ENCODE measurements at places on chromosomes 5 and 9.

DNA sequence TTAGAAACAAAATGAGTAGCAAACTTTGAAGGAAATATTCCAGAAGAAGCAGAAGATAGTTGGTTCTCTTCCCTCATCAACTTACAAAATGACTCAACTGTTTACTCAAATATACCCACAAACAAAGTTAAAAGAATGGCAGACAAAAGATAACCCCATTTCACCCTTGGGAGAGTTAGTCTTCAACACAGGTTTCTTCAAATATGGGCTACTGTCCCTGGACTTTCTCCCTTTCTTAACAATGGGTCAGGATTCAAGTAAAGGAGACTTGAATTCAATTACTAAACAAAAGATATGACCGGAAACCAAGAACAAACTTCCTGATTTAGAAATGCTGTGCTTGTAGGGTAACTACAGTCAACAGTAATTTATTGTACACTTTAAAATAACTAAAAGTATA, 14.2 kb downstream of the RFX3 start:
- peak; percentile 12 for DNase-seq

GRCh38 chr9:86452201-86452828, 98.1 kb upstream of the TUT7 start:
- DNase-seq, result no peak

- DNase-seq, result no peak
Observed at GRCh38 chr5:9170026-9170425, 375.8 kb downstream of the SEMA5A start.

DNA sequence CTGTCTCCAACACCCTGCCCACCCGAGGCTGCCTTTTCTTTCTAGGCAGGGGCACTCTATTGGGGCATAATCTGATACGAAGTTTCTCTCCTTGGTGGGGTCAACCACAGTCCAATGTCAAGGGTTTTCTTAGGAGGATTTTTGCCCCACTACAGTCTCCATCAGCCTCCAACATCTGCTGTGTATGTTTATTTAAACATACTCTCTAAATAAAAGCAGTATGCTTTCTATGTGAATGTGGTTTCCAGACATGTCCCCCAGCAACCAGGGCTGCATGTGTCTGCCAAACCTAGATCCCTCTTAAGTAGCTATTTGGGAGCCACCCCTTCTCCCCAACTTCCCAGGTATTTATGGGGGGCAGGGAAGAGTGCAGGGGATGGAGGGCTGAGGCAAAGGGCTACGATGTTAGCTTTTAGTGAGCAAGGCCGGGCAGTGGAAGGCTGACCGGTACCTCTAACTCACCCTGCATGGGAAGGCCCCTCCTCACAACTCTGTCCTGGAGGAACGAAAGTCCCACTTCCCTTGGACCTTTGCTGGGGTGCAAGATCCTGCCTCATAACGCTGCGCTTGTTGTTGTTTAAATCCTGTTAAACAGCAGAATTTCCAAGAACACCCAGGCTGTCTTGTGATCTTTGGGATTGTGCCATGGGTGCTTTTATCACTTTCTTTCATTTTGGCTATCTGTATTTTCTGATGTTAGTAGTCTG, 75.4 kb downstream of the NREP start:
- DNase-seq, result no peak

DNA sequence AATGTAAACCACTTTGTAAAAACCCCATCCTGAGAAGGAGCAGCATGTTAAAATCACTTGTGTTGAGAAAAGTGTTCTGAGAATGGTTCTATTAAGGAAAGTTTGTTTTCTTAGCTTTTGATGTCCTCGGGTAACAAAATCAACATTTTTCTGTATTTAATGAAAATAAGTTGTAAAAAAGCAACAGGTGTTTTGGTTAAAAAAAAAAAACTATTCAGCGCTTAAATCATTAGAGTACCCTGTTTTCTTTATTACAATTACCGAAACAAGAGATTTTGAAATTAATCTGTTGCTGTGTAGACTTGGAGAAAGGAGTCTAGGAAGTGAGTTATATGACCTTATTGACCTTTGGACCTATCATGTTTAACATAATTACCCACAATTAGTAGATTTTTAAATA, 167.7 kb downstream of the XRCC4 start:
- no peak for DNase-seq

DNA sequence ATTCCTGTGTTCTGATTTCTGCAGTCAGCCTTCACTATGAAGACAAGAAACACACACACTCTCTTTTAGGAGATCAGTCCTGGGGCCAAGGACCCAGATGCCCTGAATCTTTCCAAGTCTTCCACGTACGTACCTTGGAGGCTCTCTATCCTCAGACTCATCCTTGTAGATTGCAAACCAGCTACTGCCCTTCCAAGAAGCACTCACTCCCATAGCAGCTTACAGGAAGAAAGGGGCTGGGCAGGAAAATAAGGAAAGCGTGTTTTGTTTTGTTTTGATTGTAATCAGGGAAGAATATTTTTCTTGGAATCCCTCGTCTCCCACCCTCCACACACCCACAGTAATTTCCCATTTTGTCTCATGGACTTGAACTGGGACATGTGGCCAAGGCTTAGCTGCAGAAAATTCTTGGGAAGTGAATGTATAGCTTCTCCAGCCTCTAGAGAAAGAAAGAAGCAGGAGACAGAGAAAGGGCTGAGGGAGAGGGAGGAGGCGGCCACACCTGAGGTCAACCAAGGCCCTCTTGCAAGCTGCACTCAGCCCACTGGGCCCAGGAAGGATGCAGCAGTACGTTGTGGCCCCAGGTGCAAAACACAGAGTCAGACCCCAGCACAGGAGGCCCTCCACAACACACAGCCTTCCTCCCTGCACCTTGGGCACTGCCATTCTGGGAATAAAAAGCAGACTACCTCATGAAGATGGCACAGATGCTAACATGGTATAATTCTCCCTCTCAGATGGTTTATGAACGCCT, 29.9 kb downstream of the IRX2 start:
- no peak for DNase-seq

All from CD14-positive monocyte (primary cell).